ENCODE measurements at places on chromosomes 3 and 15. TPM values are rescaled to one million over a fixed set of nuclear protein-coding genes. Genes with fewer than 3 reads are reported as not detected.
A peak's percentile ranks its signal among the peaks of the same experiment; 100 is the strongest.

ALPK3 gene
- total RNA-seq, result 35.9 TPM

ALDH1L1 gene
- 0.08 TPM for total RNA-seq

HACD2 gene
- 37.0 TPM for total RNA-seq

C3orf22 gene
- total RNA-seq, result not detected

CD200R1 gene
- total RNA-seq, result 0.08 TPM

CFAP44 gene
- 3.1 TPM for total RNA-seq

- no peak for DNase-seq
- no peak overlapping the region for H3K27ac ChIP-seq
- no peaks in the 10 kb centered on the region for H3K27me3 ChIP-seq
- no peaks in the 10 kb centered on the region for H3K4me1 ChIP-seq
These were observed 362.8 kb downstream of the ULK4 start for GRCh38 chr3:41599127-41599484.

GRCh38 chr3:131795390-131796090 is 239.3 kb downstream of the CPNE4 start:
- H3K4me1 ChIP-seq, result peaks cover 24% of the 10 kb centered on the region
- H3K4me3 ChIP-seq, result no peak overlapping the region
- DNase-seq, result peak; percentile 74
- no peak overlapping the region for H3K27ac ChIP-seq
- no peaks in the 10 kb centered on the region for H3K36me3 ChIP-seq
- H3K27me3 ChIP-seq, result peaks cover 3% of the 10 kb centered on the region

DNA sequence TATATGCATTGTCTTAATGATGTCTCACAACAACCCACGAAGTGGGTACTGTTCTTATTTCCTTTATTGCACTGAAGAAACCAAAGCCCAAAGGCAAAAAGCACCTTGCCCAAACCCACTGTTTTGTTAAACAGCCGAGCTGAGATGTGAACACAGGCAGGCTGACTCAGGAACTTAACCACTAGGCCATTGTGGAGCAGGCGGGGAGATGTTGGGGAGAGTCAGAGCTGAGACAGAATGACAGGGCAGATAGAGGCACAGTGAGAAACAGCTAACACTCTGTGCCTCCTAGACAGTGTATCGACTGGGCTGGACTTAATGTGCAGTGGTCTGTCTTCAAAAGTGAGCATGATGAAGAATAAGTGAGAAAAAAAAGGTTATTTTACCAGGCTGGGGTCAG is 56.5 kb downstream of the RPLP1 start:
- no peak overlapping the region for H3K4me3 ChIP-seq
- no peak overlapping the region for H3K27ac ChIP-seq
- H3K4me1 ChIP-seq, result peaks cover 10% of the 10 kb centered on the region
- no peaks in the 10 kb centered on the region for H3K27me3 ChIP-seq

DNA sequence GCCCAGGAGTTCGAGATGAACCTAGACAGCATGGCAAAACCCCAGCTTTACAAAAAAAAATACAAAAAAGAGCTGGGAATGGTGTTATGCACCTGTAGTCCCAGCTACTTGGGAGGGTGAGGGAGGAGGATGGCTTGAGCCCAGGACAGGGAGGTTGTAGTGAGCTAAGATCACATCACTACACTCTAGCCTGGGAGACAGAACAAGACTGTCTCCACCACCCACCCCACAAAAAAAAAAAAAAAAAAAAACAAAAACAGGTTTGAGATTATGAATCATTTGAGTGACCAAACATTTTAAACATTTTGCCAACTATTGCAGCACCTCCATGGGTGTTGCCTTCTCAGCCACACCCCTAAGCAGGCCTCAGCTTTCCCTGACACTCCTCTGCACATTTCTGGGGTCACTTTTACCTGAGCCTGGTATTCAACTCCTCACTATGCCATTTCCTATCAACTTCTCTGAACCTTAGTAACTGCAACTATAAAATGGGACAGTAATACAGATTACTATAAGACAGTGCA is 41.8 kb downstream of the IL5RA start:
- H3K27me3 ChIP-seq, result no peaks in the 10 kb centered on the region
- no peak overlapping the region for H3K4me3 ChIP-seq
- H3K36me3 ChIP-seq, result no peaks in the 10 kb centered on the region

- peak within 1 kb of the TSS; percentile 92 for H3K27ac ChIP-seq
- peak; percentile 26 for DNase-seq
- H3K36me3 ChIP-seq, result no peaks in the 10 kb centered on the region
- peaks cover 7% of the 10 kb centered on the region for H3K4me1 ChIP-seq
- peak within 1 kb of the TSS; percentile 88 for H3K4me3 ChIP-seq
These were observed at the start of gene ZBTB47 for GRCh38 chr3:42653560-42654330. TSS of gene ZBTB47 (plus strand) at chr3:42653697. CDS start at chr3:42658356, 4,659 bp downstream.

DNA sequence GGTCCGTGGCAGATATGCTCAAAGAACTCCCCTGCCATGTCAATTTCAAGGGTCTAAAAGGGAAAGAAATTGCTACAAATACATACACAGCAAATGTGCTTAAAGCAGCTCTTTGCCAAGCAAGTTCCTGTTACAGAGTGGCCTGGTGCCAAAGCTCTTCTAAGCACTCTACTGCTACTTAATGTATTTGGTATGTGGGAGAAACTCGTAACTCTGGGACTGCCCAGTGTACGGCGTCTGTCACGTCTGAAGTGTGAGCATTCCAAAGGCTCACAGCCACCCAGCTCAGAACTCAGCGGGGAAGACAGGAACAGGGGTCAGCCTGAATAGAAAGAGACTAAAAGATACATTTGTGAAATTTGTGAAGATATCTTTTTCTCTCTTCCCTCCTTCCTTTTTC is 54.6 kb downstream of the RBMS3 start:
- H3K36me3 ChIP-seq, result no peaks in the 10 kb centered on the region
- H3K4me1 ChIP-seq, result peaks cover 18% of the 10 kb centered on the region
- no peaks in the 10 kb centered on the region for H3K27me3 ChIP-seq
- peak overlapping the region; percentile 45 for H3K4me3 ChIP-seq

- peak; percentile 36 for DNase-seq
- no peak overlapping the region for H3K27ac ChIP-seq
- no peak overlapping the region for H3K4me3 ChIP-seq
- H3K36me3 ChIP-seq, result no peaks in the 10 kb centered on the region
- H3K27me3 ChIP-seq, result peaks cover 3% of the 10 kb centered on the region
- peaks cover 6% of the 10 kb centered on the region for H3K4me1 ChIP-seq
These were observed 64.3 kb downstream of the CASR start for GRCh38 chr3:122247825-122248185.

DNA sequence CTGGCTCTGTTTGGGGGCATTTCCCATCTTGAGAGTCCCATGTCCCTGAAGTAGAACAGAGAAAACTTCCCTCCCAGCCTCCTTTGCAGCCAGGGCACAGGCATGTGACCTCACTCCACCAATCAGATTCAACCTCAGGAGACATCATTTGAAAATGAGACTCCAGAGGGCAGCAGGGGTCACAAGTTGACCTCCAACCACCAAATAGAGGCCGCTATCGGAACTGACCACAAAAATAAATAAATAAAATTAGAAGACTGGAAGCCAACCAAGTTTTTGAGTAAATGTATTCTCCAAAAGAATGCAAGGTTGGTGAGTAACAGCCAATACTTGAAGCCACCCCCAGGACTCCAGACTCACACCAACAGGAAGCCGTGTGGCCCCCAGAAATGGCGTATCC is 106.5 kb downstream of the CHSY1 start:
- H3K36me3 ChIP-seq, result no peaks in the 10 kb centered on the region
- peaks cover 25% of the 10 kb centered on the region for H3K4me1 ChIP-seq
- DNase-seq, result no peak
- H3K27me3 ChIP-seq, result no peaks in the 10 kb centered on the region

DNA sequence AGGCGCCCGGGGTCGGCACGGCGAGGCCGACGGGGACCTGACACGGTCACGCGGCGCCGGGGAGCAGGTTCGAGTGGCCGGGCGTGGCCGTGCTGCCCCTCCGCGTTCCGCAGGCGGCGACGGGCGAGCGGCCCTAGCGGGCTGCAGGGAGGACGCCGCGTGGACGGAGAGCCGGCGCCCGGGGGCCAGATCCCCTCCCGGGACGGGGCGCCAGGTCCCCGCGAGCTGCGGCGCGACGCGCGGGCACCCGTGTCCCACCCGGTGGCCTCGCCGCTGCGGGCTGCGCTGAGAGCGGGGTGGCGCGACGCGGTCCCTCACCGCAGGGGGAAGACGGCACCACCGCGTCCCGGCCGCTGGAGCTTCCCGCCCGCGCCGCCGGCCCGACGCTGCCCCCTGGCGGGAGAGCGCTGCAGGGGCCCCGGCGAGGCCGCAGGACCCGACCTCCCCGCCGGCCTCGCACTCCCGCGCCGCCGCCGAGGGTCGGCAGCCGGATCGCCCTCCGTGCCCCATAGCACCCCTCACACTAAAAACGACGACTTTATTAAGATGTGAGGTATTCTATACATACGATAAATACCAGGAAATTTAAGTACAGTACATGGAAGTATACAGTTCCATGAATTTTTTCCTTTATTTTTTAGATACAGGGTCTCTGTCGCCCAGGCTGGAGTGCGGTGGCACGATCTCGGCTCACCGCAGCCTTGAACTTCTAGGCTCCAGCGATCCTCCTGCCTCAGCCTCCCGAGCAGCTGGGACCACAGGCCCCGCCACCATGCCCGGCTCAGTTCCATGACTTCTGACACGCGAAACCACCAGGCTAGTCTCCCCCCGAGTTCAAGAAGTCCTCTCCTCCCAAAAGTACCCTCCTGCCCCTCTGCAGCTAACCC is 1.3 kb upstream of the PIGZ start:
- peak; percentile 71 for DNase-seq
- H3K4me3 ChIP-seq, result peak overlapping the region; percentile 78
- H3K36me3 ChIP-seq, result no peaks in the 10 kb centered on the region
- no peak overlapping the region for H3K27ac ChIP-seq
- no peaks in the 10 kb centered on the region for H3K4me1 ChIP-seq

DNA sequence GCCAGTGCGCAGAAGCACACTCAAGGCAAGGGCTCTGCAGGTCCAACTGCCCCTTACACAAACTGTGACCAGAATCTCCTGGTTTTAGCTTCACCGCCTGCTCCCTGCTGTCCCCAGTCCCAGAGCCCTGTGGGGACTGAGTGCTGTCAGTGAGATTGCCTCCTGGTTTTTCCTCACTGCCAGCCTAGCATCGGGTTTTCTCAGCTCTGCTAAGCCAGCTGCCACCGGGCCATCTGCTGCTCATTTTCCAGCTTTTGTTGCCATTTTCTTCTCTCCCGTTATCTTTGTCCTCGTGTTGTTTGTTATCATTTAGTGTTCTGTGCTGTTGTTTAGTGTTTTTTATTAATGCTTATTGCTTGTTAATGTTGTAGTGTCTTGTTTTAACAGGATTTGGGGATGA is 79.5 kb upstream of the BLM start:
- H3K27me3 ChIP-seq, result no peaks in the 10 kb centered on the region
- no peak overlapping the region for H3K27ac ChIP-seq
- H3K36me3 ChIP-seq, result peaks cover 14% of the 10 kb centered on the region
- no peak for DNase-seq
- no peaks in the 10 kb centered on the region for H3K4me1 ChIP-seq
- no peak overlapping the region for H3K4me3 ChIP-seq

DNA sequence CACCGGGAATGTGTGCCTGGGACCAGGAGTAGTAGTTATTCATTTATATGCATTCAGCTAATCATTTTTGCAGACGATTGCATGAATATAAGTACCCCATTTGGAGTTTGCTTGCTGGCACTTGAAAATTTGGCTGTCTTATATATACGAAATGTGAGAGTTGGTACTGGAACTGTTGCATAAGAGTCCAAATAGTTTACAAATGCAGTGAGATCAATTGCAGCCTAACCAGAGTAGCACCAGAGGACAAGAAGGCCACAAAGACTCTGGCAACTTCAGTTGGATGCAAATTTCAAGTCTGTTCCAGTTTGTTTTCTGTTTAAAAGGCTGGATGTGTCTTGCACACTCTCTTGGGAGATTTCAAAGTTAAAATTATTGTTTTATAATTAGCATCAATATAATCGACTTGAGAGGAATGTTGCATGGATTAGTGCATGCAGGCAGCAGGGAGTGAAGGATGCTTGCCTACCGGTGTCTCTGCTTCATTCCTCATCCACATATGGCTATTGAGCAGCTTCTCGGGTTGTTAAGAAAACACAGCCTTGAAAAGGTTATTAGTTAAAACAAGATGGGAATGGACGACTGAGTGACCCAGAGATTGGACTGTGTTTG is 213.0 kb downstream of the PTPRG start:
- no peaks in the 10 kb centered on the region for H3K27me3 ChIP-seq
- no peak for DNase-seq
- no peak overlapping the region for H3K4me3 ChIP-seq
- no peak overlapping the region for H3K27ac ChIP-seq
- 0 out of 2 replicates have a peak, but pooled peaks cover 5% of the 10 kb centered on the region for H3K4me1 ChIP-seq
- no peaks in the 10 kb centered on the region for H3K36me3 ChIP-seq

GRCh38 chr15:24933716-24934115 is 21.1 kb upstream of the SNRPN start:
- H3K4me3 ChIP-seq, result no peak overlapping the region
- H3K27ac ChIP-seq, result no peak overlapping the region
- H3K4me1 ChIP-seq, result no peaks in the 10 kb centered on the region
- DNase-seq, result no peak
- no peaks in the 10 kb centered on the region for H3K36me3 ChIP-seq

DNA sequence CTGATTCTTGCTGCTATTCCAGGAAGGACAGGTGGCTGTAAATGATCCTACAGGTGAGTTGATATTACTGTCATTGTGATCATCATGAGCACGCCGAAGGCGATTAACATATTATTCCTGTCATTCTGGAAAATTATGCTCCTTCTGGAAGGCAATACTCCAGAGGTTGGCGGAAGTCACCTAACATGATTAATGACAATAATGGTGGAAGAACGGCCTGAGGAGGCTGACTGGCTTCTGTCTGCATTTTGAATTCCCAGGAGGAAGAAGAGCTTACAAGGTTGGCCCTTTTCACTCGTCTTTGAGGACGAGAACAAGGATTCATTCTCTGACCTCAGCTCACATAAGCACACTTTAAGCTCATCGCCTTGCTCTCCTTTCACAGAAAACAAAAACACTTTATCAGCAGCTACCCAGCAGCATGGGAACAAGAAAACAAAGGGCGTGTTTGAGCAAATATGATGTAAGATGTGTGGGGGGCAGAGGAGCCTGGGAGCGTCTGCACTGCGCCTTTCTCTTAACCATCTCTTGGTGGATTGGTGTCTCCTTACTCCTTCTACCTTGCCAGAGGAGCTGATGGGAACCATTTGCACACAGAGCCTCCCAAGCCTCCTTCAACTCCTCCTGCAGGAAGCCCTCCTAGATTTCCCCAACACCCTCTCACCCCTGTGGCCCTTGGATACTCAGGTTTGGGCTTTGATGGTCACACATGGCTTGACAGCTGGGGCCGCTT is 23.0 kb downstream of the ACSBG1 start:
- no peak overlapping the region for H3K4me3 ChIP-seq
- H3K27me3 ChIP-seq, result no peaks in the 10 kb centered on the region
- no peaks in the 10 kb centered on the region for H3K36me3 ChIP-seq

GRCh38 chr3:156050918-156051317 is 69.5 kb upstream of the KCNAB1 start:
- H3K27ac ChIP-seq, result no peak overlapping the region
- H3K36me3 ChIP-seq, result no peaks in the 10 kb centered on the region
- H3K4me3 ChIP-seq, result no peak overlapping the region
- no peaks in the 10 kb centered on the region for H3K27me3 ChIP-seq
- H3K4me1 ChIP-seq, result no peaks in the 10 kb centered on the region

GRCh38 chr3:177197727-177198460 is 612 bp upstream of the TBL1XR1 start:
- H3K27me3 ChIP-seq, result no peaks in the 10 kb centered on the region
- H3K27ac ChIP-seq, result peak overlapping the region; percentile 84
- peaks cover 3% of the 10 kb centered on the region for H3K36me3 ChIP-seq
- DNase-seq, result peak; percentile 73
- H3K4me1 ChIP-seq, result peaks cover 7% of the 10 kb centered on the region

- H3K4me1 ChIP-seq, result 0 out of 2 replicates have a peak, but pooled peaks cover 2% of the 10 kb centered on the region
- no peaks in the 10 kb centered on the region for H3K27me3 ChIP-seq
- peak overlapping the region; percentile 65 for H3K4me3 ChIP-seq
- no peaks in the 10 kb centered on the region for H3K36me3 ChIP-seq
- peak overlapping the region; percentile 93 for H3K27ac ChIP-seq
These were observed 17.8 kb downstream of the MYL3 start for GRCh38 chr3:46845397-46845859.
